ENCODE measurements at places on chromosomes 7 and 10. TPM values are rescaled to one million over a fixed set of nuclear protein-coding genes. Genes with fewer than 3 reads are reported as not detected.

The OR13A1 gene
- not detected for total RNA-seq

The NRAP gene
- total RNA-seq: not detected

The HOXA10 gene
- total RNA-seq: 27.4 TPM

GRCh38 chr7:13028825-13029099 lies 341.3 kb downstream of the ARL4A start:
- no peak for DNase-seq

DNA sequence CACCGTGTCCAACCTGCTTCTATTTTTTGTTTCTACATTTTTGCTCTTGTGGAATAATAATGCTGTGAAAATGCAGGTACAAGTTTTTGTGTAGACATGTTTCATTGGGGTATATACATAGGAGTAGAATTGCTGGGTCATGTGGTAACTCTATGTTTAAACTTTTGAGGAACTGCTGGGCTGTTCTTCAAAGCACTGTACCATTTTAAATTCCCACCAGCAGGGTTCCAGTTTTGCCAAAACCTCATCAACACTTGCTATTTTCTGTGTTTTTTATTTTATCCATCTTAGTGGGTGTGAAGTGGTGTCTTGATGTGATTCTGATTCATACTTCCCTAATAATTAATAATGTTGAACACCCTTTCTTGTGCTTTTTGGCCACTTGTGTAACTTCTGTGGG lies 138.6 kb downstream of the RGS10 start:
- no peak for DNase-seq

DNA sequence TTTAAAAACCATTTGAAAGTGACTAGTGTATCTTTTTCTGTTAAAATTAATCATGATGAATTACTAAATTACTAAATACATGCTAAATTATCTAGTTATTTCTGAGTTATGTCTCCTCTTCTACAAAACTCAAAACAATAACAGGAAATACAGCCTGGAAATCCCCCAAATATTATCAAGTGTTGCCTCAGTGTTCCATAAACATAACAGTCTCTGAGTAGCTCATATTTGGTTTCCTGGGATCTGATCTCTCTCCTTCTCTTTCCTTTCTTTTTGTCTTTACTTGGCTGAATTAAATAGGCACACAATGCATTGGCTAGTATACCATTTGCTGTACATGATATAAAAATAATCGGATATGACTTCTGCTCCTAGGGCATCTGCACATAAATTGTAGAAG lies 277.6 kb upstream of the IGFBP3 start:
- DNase-seq: no peak
